Stimulated activated CD8-positive, alpha-beta memory T cell treated with anti-CD3 and anti-CD28 coated beads, Interleukin-4, amount 100 ng/mL, for 1 hour (primary cell): ENCODE measurements at places on chromosomes 4 and X.

DNA sequence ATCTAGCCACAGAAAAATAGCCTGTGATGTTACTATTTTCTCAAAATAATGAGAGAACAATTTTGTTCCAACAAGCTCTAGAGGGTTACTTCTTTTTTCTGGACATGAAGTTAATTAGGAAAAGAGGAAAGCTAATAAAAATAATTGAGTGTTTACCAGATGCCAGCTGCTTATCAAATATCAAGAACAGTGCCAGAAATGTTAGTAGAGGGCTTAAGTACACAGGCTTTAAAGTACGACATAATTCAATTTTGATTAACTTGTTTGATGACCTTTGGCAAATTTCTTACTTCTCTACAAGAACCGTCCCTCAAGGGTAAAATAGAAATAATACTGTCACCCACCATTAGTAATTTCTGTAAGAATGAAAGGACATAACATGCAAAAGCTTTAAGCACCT, 977.0 kb downstream of the FSTL5 start:
- no peak for DNase-seq

- no peak for DNase-seq
Measured at GRCh38 chrX:71184092-71184491, 38.9 kb upstream of the GJB1 start.

- no peak for DNase-seq
Measured at GRCh38 chr4:142917678-142918077, 71.6 kb upstream of the INPP4B start.

DNA sequence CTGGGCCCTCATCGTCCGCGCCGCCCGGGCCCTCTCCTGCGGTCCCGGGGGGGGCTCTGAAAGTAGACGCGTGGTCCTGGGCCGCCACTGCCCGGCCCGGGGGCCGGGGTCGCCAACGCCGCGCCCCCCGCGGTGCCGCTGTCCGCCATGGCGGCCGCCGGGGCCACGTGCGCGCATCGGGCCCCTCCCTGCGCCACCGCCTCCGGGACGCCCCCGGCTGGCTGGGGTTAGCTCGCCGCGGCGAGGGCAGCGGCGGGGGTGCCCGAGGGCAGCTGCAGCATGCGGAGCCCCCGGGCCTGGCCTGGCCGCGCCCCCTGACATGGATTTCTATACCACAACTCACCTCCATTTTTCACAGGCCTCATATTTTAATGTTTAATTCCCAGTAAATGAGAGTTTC, 61.8 kb downstream of the ELF2 start:
- no peak for DNase-seq

- DNase-seq: no peak
Measured at GRCh38 chr4:123200051-123200940, 196.3 kb upstream of the SPRY1 start.

DNA sequence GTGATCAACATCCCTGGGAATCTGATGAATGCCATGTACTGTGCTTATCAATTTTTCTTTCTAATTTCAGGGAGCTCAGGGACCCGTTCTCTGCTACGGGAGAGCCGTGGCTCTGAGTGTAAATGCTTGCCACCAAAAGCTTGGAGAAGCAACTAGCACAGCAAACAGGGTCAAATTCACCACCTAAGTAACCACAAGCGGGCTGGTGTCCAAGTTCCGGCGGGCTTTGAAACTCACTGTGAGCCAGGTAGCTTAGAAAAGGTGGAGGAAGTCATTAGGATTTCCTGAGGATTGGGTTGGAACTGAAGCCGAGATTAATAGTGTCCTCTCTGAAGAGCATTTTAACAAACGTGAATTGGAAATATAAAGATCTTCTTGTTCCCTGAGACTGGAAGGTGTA, 87.2 kb downstream of the CLDN34 start:
- DNase-seq: no peak

DNA sequence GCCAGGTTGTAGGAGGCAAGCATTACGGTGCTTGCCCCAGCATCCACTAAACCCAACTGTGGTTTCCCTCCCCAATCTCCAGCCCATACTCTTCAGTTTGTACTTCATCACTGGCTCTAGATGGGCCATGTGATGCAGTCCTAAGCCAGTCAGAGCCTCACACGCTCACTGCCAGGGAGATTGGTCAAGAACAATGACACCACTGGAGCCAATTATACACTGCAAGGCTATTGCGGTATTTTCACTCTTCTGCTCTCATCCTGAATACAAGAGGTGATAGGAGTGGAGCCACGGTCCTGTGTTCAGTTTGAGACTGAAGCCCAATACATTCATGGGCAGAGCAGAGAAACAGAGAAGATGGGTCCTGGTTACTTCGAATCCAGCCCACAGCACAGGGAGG, 58.4 kb downstream of the SEPSECS start:
- DNase-seq: no peak

DNA sequence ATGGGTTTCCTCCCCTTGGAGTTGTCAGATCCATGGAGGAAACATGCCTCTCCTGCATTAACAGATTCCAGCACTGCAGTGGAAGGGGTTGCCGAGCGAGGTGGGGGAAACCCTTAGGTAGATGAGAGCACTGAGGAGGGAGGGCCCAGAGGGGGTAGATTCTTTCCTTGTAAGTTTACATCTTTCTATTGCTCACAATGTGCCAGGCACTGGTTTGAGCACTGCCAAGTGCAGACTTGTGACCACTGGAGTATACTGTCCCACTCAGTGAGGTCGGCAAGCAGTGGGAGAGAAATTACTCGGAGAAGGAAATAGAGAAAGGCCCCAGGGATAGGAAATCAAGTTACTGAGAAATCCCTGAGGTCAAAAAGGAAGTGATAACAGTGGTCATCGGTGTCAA, 27.8 kb upstream of the TMEM154 start:
- DNase-seq: no peak

GRCh38 chrX:46686003-46686645, 72.8 kb downstream of the SLC9A7 start:
- no peak for DNase-seq

DNA sequence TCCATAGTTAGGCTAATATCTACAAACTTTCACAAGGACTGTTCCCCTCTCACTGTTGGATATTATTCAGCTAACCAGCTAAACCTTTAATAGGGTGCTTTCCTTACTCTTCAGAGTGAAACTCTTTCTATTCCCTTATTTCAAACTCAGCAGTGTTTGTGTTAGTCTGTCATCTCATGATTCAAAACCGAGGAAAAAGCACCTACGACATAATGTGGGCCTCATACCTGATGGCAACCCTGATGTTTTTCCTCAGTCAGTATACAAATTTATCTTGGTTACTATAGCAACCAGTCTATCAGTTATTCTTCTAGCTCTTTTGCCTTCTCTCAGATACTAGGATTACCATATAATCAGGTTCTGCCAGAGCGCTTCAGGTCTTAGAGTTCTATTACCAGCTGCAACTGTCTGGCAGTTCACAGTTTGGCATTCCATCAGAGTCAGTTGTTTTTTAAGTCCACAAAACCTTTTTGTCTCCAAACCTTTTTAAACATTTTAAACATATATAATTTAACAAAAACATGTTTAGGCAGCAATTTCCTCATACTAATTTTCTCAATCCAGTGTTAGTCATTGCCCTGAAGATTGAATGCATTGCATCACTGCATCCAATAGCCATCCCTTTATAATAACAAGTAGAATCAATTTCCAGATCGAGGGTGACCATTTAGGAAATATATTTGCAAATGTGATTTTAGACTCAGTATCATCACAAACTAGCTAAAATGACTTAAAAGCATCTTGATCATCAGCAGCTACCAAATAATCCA, 7.4 kb downstream of the WDR44 start:
- no peak for DNase-seq

DNA sequence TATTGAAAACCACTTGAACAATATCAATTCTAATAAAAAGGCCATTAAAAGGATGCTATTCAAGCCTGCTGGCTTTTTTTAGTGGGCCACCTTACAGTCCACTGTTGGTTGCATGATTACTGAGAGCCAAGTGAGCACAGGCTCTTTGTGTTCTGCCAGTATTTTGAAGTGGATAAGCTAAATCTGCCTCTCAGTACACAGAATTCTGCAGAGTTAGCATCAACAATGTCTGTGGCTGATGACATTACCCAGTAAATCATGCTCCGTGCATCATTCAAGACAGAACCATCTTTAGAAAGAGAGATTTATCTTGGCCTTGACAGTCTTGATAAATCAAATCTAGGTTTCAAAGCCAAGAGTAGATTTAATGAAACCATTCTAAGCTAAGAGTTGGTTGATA, 119.0 kb upstream of the GNPDA2 start:
- no peak for DNase-seq
